ENCODE measurements at places on chromosomes 1 and 21.
A peak's percentile ranks its signal among the peaks of the same experiment; 100 is the strongest.

DNA sequence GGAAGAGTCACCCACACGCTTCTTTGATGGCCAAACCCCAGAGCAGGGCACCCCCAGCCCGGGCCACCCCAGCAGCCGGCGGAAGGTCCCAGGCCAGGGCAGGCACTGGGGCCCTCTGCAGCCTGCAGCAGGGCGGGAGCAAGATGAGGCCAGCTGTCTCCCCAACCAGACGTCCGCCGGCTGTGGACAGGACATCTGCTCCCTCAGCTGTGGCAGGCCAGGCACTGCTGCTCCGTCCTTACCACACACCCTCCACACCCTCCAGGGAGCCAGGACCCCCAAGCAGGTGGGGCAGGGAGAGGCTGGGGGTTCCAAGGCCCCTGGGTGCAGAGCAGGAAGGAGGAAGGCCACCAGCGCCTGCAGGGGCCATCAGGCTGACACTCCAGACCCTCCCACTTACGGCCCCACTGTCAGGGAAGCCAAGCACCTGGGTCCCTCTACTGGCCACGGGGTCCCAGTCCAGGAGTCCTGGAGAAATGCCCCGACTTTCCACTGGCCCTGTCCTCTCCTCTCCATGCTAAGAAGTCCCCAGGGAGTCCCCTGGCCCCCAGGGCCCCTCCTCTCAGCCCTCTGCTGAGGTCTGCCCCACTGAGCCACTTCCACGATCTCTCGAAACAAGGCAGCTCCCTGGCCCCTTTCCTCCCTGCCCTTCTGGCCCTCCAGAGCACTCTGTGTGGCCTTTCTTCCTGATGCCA is 5.6 kb downstream of the WNT9A start:
- no peak for DNase-seq

DNA sequence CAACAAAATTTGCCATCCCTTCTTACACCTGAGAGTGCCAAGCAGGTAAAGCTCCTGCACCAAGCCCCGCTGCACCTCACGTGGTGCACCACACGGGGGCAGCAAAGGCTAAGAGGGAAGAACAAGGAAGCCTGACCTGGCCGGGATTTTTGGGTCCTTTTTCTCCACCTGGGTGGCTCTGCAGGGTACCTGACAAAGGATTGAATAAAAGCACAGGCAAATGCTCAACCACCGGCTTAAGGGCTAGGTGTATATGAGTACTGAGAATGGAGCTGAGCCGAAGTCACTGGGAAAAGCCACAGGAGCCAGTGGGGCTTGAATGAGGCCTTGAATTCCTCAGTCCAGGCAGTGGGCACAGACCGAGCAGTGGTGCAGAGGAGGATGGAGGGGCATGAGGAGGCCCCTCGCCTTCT is 36.4 kb downstream of the ZNF697 start:
- no peak for DNase-seq

DNA sequence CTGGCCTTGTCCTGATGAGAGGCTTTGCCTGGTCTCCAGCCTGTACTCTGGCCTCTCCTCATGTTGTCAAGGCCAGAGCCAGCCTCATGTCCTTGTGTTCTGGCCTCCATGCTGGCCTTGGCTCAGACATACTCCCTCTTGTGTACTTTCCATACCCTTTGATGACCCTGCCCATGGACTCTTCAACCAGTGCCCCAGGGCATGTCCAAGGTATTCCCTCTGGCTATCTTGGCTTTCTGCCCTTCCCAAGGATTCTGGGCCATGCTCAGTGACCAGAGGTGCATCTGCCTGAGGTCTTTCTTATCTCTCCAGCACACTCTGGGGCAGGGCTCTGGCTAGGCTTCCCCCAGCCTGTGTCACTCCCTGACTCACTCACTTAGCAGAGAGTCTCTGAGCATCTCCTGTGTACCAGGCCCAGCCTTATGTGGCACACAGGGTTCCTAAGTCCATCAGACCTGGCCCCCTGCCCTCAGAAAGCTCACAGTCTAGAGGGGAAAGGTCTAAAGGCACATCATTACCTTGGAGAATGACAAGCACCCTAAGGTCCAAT is 141.4 kb upstream of the GRIK3 start:
- no peak for DNase-seq

DNA sequence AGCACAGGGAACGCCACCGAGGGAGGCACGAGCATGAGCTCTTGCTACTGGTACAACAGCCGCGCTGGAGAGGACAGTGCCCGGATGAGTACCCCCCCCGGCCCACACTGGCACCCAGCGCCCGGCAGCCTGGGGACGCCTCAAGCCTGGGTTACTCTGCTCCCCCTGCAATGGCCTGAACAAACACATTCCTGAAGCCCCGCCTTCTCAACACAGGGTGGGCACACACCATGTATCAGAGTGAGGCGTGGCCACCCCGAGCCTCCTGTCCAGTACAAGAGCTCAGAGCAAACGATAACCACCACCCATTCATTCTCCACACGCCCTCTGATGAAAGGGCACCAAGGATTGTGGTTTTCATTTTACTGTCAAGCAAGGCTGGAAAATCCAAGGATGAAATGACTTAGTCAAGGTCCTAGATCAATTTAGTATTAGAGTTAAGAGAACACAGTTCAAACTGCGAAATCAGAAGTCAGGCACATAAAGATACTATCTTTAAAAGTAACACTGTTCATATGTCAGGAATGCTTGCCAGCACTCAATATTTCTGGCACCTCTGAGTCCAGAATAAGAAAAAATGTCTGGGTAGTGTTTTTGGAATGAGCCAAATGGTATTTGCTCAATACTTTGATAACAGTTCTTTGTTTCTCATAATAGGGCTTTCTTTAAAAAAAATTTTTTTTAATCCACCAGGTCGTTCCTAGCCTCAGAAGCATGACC is 22.0 kb downstream of the UBE2G2 start:
- no peak for DNase-seq

DNA sequence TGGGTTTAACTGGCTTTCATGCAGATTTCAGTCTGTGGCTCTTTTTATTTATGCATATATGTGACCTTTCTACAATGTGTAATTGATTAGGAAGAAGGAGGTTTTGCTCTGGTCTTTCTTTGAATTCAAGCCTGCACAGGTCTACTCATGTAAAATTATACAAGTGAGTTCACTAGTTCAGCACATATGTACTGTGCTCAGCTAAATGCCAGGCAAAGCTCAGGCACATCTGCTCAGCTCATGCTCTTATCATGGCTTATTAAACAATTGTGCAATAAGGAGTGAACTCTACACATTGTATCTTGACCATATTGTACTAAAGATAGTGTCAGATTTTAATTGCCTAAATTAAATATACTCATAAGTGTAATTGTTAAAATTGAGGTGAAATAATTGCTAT is 378.4 kb downstream of the ADGRL2 start:
- no peak for DNase-seq

GRCh38 chr21:34132926-34133325 is 59.5 kb downstream of the MRPS6 start:
- no peak for DNase-seq

DNA sequence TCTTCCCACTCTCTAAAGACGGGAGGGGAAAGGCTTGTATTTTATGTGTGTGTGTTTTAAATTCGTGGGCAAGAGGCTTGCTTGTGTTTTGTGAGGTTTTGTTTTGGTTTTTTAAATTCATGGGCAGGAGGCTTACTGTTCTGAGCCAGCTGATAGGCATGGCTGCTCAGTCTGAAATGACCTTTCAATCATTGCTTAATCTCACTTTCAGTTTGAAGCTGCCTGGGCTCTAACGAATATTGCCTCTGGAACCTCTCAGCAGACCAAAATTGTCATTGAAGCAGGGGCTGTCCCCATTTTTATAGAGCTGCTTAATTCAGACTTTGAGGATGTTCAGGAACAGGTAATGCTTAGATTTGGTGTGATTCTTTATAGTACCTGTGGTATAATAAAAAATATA is 20.3 kb upstream of the TXLNA start:
- no peak for DNase-seq

DNA sequence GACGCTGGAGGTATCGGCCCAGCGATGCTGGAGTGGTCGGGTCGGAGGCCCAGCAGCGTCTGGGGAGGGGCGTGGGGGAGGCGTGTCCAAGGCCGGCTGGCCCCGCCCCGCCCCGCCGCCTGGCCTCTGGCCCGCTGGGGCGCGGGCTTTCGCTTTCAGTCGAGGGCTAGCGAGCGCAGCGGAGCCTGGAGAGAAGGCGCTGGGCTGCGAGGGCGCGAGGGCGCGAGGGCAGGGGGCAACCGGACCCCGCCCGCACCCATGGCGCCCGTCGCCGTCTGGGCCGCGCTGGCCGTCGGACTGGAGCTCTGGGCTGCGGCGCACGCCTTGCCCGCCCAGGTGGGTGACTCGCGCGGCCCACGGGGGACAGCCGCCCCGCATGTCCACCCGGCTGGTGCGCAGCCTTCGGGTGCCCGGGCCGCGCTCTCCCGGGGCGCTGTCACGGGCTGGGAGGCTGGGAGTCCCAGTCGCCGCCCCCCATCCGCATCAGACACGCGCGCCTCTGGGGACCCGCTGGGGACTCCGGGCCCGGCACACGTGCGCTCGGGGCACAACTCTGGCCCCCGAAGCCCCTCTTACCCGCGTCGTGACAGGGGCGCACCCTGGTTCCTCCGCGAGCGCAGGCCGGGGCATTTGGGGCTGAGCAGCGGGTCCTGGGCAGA is at the start of gene TNFRSF1B:
Gene TNFRSF1B (plus strand): TSS at position 158 of the 659 bp plus-strand sequence. CDS start 101 bp downstream, at position 259.
- DNase-seq = no peak

DNA sequence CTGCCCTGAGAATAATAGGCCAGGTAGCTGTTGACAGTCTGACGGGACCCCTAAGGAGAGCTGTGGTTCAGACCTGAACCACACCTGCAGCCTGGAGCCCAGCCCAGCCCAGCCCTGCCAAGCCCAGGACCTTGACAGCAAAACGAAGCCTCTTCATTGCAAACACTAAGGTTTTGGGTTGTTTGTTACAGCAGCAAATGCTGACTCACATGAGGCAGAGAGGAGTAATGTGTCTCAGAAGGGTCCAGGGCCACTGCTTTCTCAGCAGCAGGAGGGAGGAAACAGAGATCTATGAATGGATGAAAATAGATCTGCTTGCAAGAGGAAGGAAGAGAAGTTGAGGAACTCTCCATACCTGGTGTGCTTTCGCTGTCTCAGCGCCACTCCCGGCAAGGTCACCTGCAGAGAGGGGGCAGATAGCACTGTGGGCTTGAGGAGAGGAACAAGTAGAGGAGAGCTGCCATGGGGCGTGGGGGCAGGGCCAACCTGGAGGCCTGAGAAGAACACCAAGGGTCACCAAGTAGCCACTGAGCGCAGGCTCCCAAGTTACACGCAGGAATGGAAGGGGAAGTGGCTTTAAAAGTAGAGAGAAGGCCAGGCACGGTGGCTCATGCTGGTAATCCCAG is 127.2 kb downstream of the ZNF281 start:
- DNase-seq = no peak

GRCh38 chr1:180173952-180174351 is 19.3 kb downstream of the QSOX1 start:
- no peak for DNase-seq

- DNase-seq = peak; percentile 80
These were observed 35.8 kb downstream of the CELF3 start for GRCh38 chr1:151680826-151681225.

- no peak for DNase-seq
These were observed 115.0 kb downstream of the UBE2U start for GRCh38 chr1:64318428-64318827.

DNA sequence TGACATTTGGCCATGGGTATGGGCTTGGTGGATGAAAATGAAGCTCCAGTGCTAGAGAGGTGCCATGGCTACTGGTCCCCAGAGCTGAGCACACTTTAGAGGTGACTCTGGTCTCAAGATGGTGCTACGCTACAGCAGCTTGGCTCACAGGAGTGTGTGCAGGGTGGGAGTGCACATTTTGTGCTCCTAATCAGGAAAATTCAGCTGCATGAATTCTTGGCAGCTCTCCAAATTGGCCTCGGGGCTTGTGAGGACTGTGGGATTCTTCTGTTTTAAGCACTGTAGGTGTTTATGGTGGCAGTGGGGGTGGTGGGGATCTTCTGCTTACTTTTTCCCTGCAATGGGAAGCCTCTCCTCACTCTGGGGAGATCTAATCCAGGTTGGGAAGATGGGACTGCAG is 17.3 kb upstream of the TIPRL start:
- no peak for DNase-seq

DNA sequence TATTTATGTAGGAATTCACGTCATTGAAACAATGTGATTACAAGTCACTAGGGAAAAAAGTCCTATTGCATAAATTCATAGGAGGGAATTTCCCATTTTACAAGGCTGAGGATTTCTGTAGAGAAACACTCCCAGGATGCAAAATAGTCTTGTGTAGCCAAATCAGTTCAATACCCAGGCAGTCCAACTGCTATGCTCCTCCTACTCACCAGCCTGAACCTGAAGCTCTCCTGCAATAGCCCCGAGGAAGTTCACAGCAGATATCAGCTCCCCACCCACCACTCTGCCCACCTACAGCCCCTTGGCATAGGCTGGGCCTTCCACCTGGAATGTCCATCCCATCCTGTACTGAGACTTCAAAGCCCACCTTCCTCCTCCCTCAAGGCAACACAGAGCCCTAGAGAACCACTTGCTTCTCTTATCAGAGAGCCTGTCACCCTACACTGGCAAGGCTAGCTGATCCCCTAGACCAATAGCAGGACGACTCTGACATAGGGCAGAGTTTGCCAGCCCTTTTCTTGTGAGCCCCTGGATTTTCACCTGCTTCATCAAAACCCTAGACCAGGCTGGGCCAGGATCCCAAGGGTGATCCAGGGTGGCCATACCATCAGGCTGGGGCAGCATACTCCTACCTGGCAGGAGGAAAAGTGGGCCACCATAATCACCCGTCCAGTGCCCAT is 1.5 kb downstream of the LSS start:
- DNase-seq = no peak

GRCh38 chr21:45010096-45010495 is 64.3 kb upstream of the ADARB1 start:
- no peak for DNase-seq

- no peak for DNase-seq
These were observed 897 bp downstream of the CYYR1 start for GRCh38 chr21:26572076-26572701.

DNA sequence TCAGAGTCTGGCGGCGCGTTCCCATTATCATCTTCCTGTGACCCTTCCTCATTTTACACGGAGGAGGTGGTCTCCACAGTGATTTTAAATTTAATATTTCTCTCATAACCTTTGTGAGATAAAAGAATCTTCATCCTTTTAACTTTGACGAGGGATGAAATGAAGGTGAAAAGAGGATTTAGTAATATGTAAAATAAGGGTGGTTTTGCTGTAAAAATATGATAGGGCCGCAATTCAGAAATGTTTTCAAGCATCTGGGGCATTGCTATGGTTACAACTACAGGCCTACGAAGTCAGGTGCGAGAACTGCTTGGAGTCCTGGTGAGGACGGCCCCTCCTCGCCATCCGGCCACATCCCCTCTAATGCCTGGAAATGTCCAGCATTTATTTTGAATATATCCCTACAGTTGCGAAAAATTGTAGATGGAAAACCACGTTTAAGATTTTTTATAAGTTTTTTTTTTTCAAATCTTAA is 422 bp upstream of the RSBN1 start:
- no peak for DNase-seq

All from kidney epithelial cell (primary cell).